ENCODE measurements at places on chromosomes 5 and 9.

- peak; percentile 62 for DNase-seq
- H3K36me3 ChIP-seq, result peaks cover 2% of the 10 kb centered on the region
- peaks cover 29% of the 10 kb centered on the region for H3K27me3 ChIP-seq
- no peak overlapping the region for H3K27ac ChIP-seq
Observed at GRCh38 chr9:34123682-34124081, 2.8 kb downstream of the DCAF12 start.

GRCh38 chr9:69076550-69076949 lies 41.0 kb downstream of the FXN start:
- DNase-seq, result no peak
- no peak overlapping the region for H3K4me3 ChIP-seq
- H3K27ac ChIP-seq, result no peak overlapping the region
- no peaks in the 10 kb centered on the region for H3K27me3 ChIP-seq
- H3K36me3 ChIP-seq, result peaks cover 20% of the 10 kb centered on the region

DNA sequence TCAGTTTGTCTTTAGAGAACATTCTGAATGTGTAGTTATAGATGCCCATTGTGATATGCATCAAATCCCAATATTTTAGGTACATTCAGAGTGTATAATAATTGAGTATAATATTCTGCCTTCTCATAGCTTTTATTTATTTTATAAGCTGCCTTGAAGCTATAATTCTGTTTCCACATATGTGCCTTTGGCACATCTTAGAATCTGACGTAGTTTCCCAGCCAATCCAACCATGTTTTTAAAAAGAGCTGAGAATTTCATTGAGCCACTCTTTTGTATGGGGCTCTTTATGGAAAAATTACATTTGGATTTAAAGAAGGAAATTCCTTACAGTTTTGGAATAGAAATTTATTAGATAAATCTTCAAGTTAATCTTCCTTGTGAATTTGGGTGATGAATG lies 65.4 kb downstream of the ADCY2 start:
- no peaks in the 10 kb centered on the region for H3K27me3 ChIP-seq
- no peak overlapping the region for H3K27ac ChIP-seq
- DNase-seq, result no peak
- H3K4me3 ChIP-seq, result no peak overlapping the region

DNA sequence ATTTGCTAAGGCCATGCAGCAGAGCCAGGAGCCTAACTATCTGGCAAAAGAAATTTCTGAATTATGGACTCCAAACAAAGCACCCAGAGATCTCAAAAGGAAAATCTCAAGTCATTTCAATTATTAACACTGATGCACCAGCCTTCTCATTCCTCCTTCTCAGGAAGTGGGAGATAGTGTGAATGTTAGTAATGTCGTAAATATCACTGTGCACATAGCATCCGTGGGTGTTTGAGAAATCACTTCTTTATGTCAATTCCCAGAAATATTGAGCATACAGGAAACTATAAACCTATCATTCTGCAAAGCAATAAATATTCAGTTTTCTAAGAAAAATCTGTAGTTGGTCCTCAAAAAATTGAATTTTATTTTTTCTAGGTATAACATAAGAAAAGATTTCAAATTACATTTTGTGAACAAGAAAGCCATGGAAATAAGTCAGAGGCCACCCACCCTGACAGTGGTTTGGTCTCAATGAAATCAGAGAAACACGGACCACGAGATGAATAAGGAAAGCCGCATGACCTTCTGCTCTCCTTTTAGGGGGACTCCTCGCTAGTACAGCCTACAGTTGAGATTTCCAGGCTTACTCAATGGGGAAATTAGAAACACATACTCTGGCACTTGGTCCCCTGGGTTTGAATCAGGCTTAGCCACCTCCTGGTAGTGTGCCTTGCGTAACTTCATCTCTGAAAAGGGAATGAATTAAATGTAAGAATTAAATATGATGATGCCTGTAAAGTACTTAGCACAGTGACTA lies 120.6 kb downstream of the DIRAS2 start:
- peaks cover 9% of the 10 kb centered on the region for H3K27me3 ChIP-seq
- H3K36me3 ChIP-seq, result no peaks in the 10 kb centered on the region
- H3K4me3 ChIP-seq, result no peak overlapping the region
- no peak overlapping the region for H3K27ac ChIP-seq
- no peaks in the 10 kb centered on the region for H3K4me1 ChIP-seq

DNA sequence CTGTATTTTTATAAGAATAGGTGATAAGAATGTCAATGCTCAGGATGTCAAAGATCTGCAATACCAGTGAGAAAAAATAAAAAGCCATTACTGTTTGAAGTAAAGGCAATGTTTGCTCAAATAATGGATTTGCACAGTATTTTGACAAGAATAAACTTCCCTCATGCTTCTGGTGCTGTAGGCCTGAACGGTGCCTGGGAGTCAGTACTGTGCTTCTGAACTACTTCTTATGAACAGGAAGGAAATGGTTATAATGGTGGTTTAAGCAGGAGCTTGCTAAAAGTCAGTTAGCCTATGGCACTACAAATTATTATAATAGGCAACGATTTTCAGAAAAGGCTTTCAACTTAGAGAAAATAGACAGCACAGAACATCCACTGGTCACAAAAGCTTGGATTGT lies 548.3 kb upstream of the CDH18 start:
- no peaks in the 10 kb centered on the region for H3K36me3 ChIP-seq
- no peak overlapping the region for H3K4me3 ChIP-seq
- no peak overlapping the region for H3K27ac ChIP-seq
- no peaks in the 10 kb centered on the region for H3K4me1 ChIP-seq
- DNase-seq, result no peak
- H3K27me3 ChIP-seq, result no peaks in the 10 kb centered on the region

DNA sequence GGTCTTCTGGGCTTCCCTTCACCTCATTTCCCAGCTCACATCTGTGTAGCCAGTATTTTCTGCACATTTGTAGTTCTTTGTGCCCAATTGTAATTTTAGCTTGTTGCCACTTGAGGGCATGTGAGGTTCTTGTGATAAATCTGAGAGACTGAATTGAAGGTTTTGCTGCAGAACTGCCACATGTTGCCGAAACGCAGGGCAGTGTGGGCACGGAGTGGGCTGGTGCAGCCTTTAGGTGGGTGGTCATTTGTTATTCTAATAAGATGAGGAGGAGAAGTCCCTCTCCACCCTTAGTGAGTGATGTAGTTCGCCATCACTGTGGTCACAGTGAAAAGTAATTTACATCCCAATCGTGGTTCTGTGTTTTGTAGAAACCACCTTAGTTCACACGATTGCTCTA lies 21.2 kb downstream of the OTULIN start:
- H3K27me3 ChIP-seq, result no peaks in the 10 kb centered on the region
- H3K27ac ChIP-seq, result no peak overlapping the region
- H3K4me1 ChIP-seq, result peaks cover 5% of the 10 kb centered on the region
- H3K4me3 ChIP-seq, result peak overlapping the region; percentile 50
- peak; percentile 30 for DNase-seq

DNA sequence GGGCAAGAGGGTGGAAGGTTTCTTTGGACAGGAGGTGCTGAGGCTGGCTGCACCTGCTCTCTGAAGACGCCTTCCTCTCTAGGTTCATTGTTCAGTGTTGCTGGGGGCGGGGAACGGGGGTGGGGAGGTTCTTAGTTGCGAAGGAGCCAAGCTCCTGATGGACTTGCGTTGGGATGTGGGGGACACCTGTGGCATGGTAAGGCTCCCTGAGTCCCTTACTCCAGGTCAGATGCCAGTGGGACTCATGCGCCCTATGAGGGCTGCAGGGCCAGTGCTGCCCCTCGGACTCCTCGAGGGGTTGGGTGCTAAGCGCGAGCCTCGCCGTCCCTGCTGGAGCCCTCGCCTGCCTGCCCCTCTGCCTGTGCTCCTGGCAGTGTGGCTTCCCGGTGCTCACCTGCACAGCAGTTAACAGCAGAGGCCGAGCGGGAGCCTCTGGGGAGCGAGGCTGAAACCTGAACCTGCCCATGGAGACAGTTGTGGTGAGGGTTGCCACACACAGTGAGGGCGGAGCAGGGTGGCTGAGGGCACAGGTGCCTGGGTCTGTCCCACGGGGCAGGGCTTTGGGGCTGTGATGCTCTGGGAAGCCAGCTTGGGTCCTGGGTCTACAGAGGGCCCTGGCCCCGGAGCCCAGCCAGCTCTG lies 5.5 kb downstream of the RNU6ATAC start:
- H3K36me3 ChIP-seq, result peaks cover 4% of the 10 kb centered on the region
- H3K27ac ChIP-seq, result no peak overlapping the region
- DNase-seq, result no peak
- H3K4me3 ChIP-seq, result no peak overlapping the region
- H3K27me3 ChIP-seq, result no peaks in the 10 kb centered on the region

DNA sequence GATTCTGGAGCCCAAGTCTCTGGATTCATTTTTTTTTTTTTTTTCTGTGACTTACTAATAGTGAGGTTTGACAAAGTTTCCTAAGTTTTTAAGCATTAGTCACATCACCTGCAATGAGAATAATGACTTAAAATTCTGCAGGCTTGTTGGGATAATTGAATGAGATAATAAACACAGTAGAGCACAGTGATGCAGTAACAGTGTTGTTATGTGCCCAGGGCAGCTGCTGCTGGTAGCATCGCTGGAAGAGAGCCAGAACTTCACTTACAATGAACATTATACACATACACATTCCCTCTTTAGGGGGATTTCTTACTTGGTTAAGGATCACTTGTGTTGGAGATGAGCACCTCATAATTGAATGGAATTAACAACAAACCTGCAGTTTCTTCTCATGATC lies 78.9 kb downstream of the ALDH7A1 start:
- H3K27ac ChIP-seq, result no peak overlapping the region
- H3K4me1 ChIP-seq, result no peaks in the 10 kb centered on the region
- peaks cover 3% of the 10 kb centered on the region for H3K27me3 ChIP-seq
- H3K36me3 ChIP-seq, result no peaks in the 10 kb centered on the region

GRCh38 chr5:72394688-72395087 lies 74.5 kb downstream of the PTCD2 start:
- no peak overlapping the region for H3K4me3 ChIP-seq
- no peak overlapping the region for H3K27ac ChIP-seq
- DNase-seq, result no peak
- H3K27me3 ChIP-seq, result no peaks in the 10 kb centered on the region
- no peaks in the 10 kb centered on the region for H3K36me3 ChIP-seq

- H3K27me3 ChIP-seq, result peaks cover 15% of the 10 kb centered on the region
- no peak overlapping the region for H3K4me3 ChIP-seq
- no peaks in the 10 kb centered on the region for H3K36me3 ChIP-seq
- DNase-seq, result no peak
- H3K27ac ChIP-seq, result no peak overlapping the region
Observed at GRCh38 chr5:68740226-68740910, 353.4 kb upstream of the SLC30A5 start.

- H3K27me3 ChIP-seq, result no peaks in the 10 kb centered on the region
- peaks cover 2% of the 10 kb centered on the region for H3K36me3 ChIP-seq
- peak overlapping the region; percentile 84 for H3K27ac ChIP-seq
- DNase-seq, result peak; percentile 32
- peaks cover 24% of the 10 kb centered on the region for H3K4me1 ChIP-seq
Observed at GRCh38 chr9:34636791-34637355, 714 bp downstream of the SIGMAR1 start.

- H3K4me3 ChIP-seq, result no peak overlapping the region
- no peak for DNase-seq
- H3K27ac ChIP-seq, result no peak overlapping the region
- H3K36me3 ChIP-seq, result no peaks in the 10 kb centered on the region
- H3K27me3 ChIP-seq, result peaks cover 4% of the 10 kb centered on the region
- no peaks in the 10 kb centered on the region for H3K4me1 ChIP-seq
Observed at GRCh38 chr5:158273035-158273434, 414.1 kb upstream of the CLINT1 start.

GRCh38 chr9:5326893-5327548 lies 12.7 kb downstream of the RLN1 start:
- DNase-seq, result no peak
- no peak overlapping the region for H3K4me3 ChIP-seq
- H3K27ac ChIP-seq, result no peak overlapping the region
- H3K27me3 ChIP-seq, result no peaks in the 10 kb centered on the region

GRCh38 chr5:111404270-111404769 lies 108.0 kb downstream of the STARD4 start:
- no peaks in the 10 kb centered on the region for H3K4me1 ChIP-seq
- no peak for DNase-seq
- no peak overlapping the region for H3K27ac ChIP-seq
- no peak overlapping the region for H3K4me3 ChIP-seq
- H3K27me3 ChIP-seq, result no peaks in the 10 kb centered on the region

- no peak for DNase-seq
- peaks cover 2% of the 10 kb centered on the region for H3K27me3 ChIP-seq
- H3K4me3 ChIP-seq, result no peak overlapping the region
- H3K27ac ChIP-seq, result no peak overlapping the region
- H3K4me1 ChIP-seq, result no peaks in the 10 kb centered on the region
Observed at GRCh38 chr5:172370648-172371545, 83.4 kb downstream of the SH3PXD2B start.

DNA sequence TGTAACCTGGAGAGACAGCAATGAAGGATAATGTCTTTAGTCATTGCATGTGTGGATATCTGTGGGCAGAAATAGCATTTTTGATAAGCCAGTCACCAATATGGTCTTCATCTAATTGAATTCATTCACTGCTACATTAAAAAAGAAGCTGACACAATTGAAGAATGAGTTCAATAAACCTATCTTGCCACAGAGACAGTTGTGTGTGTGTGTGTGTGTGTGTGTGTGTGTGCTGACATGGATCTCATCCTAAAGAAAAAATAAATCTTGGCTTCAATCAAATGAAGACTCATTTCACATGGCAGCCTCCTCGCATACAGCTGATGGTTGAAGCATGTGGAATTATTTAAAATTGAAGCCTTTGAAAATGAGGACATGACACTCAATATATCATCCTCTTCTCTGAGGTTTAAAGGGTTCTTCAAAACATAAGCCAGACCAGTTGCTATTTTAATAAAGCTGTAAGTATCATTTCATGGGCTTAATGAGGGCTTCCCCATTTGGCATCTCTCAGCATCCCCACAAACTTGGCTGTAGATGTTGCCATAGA lies 118.5 kb upstream of the PTPN3 start:
- H3K27me3 ChIP-seq, result peaks cover 15% of the 10 kb centered on the region
- H3K4me1 ChIP-seq, result no peaks in the 10 kb centered on the region
- H3K4me3 ChIP-seq, result no peak overlapping the region
- H3K27ac ChIP-seq, result no peak overlapping the region
- H3K36me3 ChIP-seq, result peaks cover 1% of the 10 kb centered on the region
- no peak for DNase-seq

GRCh38 chr9:89815061-89815902 lies 210.5 kb downstream of the GADD45G start:
- peak overlapping the region; percentile 90 for H3K27ac ChIP-seq
- H3K4me3 ChIP-seq, result no peak overlapping the region
- H3K27me3 ChIP-seq, result peaks cover 6% of the 10 kb centered on the region
- DNase-seq, result no peak
- H3K4me1 ChIP-seq, result peaks cover 37% of the 10 kb centered on the region
- H3K36me3 ChIP-seq, result peaks cover 2% of the 10 kb centered on the region

- no peak overlapping the region for H3K27ac ChIP-seq
- no peak for DNase-seq
- H3K36me3 ChIP-seq, result no peaks in the 10 kb centered on the region
- H3K27me3 ChIP-seq, result peaks cover 10% of the 10 kb centered on the region
- peaks cover 2% of the 10 kb centered on the region for H3K4me1 ChIP-seq
Observed at GRCh38 chr9:93920131-93920800, 34.9 kb downstream of the BARX1 start.

DNA sequence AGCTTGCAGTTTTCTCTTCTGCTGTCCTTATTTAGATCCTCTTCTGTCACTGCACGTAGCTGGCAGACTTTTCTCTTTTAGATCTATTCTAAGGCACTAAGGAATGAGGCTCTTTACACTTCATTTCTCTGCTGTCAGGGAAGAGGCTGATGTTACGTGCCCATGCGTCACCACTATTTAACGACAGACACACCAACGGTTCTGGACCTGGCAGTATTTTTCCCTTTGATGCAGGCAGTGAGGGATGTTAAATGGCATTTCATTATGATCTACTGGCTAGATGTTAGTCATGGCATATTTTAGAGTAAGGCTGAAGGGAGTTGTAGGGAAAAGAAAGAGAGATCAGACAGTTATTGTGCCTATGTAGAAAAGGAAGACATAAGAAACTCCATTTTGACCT lies 8.2 kb upstream of the CRHBP start:
- peaks cover 7% of the 10 kb centered on the region for H3K36me3 ChIP-seq
- no peak for DNase-seq
- no peaks in the 10 kb centered on the region for H3K4me1 ChIP-seq
- H3K27ac ChIP-seq, result no peak overlapping the region
- peaks cover 14% of the 10 kb centered on the region for H3K27me3 ChIP-seq

Data from memory B cell (primary cell).